ENCODE measurements at places on chromosomes 6 and 20.

GRCh38 chr6:124868481-124868880 is 93.8 kb upstream of the RNF217 start:
- DNase-seq, result no peak

DNA sequence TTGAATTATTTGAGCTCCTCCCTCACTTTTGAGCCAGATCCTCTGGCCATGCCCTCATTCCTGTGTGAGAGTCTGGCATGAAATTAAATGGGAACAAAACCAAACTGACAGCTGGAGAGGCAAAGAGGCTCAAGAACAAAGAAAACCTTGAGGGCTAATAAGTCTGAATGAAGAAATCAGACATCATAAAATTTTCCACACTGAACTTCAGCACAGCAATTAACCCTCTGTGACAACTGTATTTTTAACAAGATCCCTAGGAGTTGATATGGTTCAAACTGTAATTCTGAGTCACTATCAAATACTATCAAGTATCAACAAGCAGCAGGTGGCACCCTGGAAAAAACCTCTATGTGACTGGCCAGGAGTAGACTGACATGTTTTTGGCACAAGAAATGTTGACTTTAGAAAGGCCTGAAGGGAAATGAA is 109.4 kb upstream of the EMILIN3 start:
- peak; percentile 14 for DNase-seq

DNA sequence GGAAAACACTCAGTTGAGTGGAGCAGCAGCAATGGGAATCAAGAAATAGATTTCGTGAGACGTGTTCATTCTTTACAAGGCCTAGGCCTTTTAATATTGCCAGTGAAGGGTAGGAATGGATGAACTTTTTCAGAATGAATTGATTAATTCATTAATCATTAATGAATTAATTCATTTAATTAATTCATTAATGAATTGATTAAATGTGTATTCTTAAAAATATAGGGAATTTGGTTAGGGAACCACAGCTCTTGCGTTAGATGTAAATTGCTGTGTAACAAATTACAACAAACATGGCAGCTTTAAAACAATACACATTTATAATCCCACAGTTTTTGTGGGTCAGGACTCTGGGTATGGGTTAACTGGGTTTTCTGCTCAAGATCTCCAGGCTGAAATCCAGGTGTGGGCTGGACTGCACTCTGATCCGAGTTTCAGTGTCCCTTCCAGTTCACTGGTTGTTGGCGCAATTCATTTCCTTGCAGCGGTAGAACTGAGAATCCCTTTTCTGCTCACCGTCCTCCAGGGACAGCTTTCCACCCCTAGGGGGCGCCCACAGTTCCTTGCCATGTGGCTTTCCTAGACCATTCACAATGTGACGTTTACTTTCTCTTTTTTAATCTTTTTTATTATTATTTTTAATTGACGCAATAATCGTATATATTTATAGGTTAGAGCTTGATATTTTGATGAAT is 32.8 kb upstream of the BCAS1 start:
- peak; percentile 38 for DNase-seq

DNA sequence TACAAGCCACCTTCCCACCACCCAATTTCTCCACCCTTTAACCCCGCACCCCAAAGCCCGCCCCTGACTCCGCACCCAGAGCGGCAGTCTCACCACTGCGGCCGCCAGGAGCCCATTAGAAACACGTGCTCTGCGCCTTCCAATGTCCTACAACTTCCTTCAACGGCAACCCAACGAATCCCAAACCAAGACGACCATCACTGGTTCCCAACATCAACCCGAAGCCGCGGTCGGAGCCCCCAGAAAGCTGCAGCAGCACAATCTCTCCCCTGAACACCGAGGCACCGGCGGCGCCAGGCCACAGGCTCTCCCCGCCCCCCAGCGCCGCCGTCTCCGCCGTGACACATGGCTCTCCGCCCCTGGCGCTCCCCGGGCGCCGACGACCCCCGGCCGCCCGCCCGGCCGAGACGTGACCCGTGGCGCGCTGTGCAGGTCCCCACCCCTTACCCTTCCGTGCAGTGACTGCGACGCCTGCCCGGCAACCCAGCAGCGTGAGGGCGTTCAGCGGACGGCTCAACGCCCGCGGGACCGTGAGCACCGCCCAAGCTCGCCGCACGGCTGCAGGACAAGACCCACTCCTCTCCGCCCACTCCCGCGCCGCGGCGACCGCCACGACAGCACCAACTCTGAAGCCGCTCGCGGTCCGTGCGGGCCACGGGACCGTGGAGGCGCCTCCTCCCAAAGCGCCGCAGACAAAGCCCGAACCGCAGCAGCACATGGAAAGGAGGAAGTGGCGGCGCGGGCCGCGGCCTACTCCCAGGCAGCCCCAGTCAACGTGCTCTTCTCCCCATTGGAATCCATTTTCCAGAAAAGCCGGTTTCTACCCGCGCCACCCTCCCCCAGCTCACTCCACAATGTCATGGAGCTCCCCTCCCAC is 551 bp downstream of the SYNCRIP start:
- no peak for DNase-seq

- DNase-seq, result no peak
Measured at GRCh38 chr6:149044528-149044927, 273.0 kb upstream of the TAB2 start.
